Stimulated activated CD8-positive, alpha-beta memory T cell treated with anti-CD3 and anti-CD28 coated beads, Interleukin-7, amount 100 ng/mL, for 24 hours (primary cell): ENCODE measurements at places on chromosomes 3 and 15.

DNA sequence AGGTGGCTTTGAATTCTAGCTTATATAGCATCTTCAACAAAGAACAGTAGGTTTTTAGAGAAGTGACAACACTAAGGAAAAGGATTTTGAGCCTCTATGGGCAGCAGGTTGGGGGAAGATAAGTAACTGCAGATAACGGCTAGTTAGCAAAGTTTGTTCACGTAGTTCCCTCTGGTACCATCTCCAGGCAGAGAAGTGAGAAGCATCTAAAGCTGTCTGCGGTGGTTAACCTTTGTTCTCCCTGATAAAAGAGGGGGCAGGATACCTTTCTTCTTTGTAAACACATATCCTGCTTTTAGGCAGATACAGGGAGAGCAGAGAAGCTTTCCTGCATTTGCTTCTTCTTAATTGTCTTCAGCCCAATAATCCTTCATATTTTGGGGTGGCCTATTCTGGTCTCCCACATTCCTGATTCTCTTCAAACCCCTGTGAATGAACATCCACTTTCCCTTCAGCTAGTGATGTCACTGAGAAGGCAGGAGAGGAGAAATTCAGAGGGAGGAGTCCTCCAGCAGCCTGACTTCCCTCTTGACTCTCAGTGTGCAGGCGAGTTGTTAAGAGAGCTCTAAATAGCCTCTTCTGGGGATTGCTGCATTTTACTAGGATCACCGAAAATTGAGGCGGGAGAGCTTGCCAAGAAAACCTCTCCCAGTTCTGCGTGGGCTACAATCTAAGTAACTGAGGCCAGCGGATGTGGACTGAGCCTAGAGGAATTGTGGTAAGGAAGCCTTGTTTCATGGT is 393.7 kb upstream of the C2CD4B start:
- no peak for DNase-seq

GRCh38 chr15:51195459-51195858 is 100.8 kb upstream of the TNFAIP8L3 start:
- DNase-seq, result no peak

DNA sequence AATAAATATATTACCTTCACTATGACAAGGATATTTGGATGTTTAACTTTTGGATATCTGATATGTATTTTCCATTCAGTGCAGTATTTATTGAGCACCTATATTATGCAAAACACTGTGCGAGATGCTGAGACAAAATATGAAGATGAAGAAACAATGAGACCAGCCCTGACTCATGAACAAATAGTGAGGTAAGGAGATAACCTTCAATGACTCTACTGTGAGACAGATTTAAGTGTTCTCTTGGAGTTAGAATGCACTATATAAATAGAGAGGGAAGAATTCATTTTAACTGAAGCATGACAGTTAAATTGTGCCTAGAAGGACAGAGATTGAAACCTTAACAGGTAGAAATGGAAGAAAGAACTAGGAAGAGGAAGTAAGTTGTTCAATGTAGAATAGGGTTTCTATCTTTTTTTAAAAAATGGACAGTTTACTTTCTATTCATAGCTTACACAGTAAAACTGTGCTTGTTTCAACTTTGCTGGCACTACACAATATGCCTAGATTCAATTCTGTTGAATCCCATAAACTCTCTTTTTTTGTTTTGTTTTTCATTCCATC is 124.2 kb downstream of the ZBTB20 start:
- DNase-seq, result no peak

DNA sequence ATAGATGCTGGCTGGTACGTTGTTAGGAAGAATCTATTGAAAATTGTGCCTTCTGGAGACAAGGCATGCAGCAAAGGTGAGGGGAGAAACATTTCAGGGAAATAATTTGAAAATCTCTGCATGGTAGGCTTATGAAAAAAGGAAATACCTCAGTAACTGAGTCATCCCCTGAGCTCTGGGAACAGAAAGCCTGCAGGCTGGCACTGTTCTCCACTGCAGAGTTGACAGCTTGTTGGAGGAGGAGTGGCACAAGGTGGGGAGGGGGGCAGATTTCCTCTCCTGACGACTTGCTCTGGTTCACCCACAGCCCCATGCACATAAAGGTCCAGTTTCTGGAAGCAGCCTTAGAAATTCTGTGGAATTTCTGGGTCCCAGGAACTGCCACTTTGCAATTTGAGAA is 179.4 kb downstream of the ABHD5 start:
- DNase-seq, result no peak

DNA sequence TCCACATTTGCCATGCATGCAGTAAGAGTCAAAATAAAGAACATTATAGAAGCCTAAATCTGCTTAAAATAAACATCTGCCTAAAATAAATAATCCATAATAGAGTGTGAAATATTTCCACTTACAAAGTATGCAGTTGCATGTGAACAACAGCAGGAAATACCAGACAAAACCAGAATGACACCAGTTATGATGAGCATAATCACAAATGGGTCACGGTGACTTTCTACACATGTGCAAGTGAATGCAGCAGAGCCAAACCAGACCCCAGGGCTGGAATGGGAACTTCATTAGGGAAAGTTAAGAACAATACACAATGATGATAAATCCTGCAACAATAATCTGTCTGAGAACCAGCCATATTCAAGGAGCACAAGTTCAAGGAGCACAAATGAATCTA is 615.5 kb downstream of the ROBO2 start:
- DNase-seq, result no peak

DNA sequence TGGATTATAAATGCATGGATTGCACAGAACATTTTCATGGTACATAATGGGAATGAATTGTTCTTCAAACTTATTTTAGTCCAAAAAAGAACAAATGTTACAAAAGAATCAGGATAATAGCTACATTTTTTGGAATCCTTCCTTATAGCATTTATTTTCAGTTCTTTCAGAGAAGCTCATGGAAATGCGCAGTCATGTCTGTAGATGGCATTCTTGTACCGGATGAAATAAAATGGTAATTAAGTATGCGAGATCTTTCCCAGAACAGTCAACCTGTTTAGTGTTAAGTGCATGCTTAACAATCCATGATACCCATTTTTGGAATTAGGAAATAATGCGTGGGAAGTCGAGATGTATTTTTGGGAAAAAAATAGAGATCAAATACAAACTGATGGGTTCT is 38.2 kb upstream of the GOLGA8B start:
- no peak for DNase-seq

DNA sequence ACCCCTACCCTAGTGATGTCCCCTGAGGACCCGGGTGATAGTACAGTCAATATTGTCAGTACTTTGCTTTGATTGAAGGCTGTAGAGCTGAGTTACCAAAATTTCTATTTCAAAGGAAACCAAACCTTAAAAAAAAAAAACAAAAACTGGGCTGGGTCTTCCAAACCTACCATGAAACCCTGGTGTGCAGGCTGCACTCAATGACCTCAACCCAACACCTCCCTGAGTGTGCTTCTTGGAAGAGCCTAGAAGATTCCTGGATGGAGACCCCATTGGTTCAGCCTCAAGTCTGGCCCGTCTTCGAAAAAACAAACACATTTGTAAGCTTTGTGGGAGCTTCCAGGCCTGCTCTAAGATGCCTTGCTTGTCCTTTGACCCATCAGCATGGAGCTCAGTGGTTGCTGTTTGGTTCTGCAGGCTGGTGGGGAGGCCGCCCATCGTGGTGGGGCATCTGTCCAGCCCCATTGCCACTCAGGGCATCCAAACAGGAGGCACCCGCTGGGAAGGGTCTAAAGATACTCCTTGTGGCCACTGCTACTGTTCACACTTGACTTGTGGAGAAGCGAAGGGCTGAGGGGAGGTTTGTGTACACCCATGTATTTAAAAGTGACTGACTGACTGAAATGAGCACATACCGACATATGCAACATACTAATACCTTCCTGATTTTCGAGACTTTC is 32.2 kb downstream of the CRTAP start:
- DNase-seq, result no peak

GRCh38 chr3:119098619-119099222 is 47.2 kb upstream of the TEX55 start:
- DNase-seq, result no peak

GRCh38 chr3:50415061-50415460 is 55.7 kb upstream of the TMEM115 start:
- DNase-seq, result no peak

- DNase-seq, result no peak
Measured at GRCh38 chr3:99929745-99930139, 112.1 kb downstream of the CMSS1 start.

DNA sequence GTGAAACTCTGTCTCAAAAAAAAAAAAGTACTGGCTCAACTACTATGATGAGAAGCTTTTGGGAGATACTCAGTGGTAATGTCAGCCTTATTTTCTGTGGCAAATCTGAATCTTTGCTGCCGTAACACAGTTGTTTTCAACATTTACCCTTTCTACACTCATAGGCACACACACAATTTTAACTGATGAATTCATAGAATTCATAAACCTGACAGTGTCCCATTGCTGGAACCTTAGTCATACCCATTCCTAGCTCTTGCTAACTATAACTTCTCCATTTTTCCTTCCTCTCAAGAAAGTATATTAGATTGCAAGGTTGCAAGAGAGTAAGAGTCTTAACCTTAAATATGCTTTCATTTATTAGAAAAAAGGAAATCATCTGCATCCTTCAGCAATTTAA is 496.6 kb downstream of the FHIT start:
- DNase-seq, result no peak

GRCh38 chr3:132001036-132001435 is 33.8 kb downstream of the CPNE4 start:
- DNase-seq, result no peak

- peak; percentile 33 for DNase-seq
Measured at GRCh38 chr3:36843065-36844051, 79.0 kb upstream of the DCLK3 start.

GRCh38 chr15:71392861-71393283 is 277.6 kb downstream of the THSD4 start:
- no peak for DNase-seq

DNA sequence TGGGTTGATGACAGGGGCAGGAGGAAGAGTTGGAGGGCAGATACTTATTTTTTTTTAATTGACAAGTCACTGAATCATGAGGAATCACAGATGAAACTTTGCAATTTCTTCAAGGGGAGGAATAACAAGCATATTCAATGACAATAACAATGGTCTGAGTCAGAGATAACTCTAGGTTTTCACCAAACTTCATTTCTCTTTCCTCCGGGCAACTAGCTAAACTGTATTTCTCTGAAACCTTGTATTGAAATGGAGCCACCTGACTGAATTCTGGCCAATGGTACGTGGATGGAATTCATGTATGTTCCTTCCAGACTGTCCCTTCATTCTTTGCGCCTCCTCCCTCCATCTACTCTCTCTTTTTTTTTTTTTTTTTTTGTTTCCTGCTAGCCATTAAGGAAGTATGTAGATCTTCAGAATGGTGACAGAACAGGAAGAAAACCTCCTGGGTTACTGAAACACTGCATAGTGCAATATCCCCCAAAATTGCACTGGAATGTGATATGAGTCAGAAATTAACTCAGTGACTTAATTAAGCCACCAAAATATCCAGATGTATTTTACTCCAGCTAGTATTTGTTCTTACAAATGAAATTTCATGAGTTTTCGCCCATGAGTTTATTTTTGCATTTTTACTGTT is 495.4 kb downstream of the OTOL1 start:
- no peak for DNase-seq

GRCh38 chr3:195729476-195730251 is 8.9 kb downstream of the MUC20 start:
- DNase-seq, result no peak

GRCh38 chr3:32237670-32238452 is 619 bp upstream of the CMTM8 start:
- no peak for DNase-seq

GRCh38 chr3:186514296-186515002 is 29.7 kb downstream of the CRYGS start:
- no peak for DNase-seq

GRCh38 chr3:55540579-55540978 is 53.5 kb upstream of the WNT5A start:
- DNase-seq, result no peak

- no peak for DNase-seq
Measured at GRCh38 chr15:97955529-97955928, 5.0 kb upstream of the ARRDC4 start.

DNA sequence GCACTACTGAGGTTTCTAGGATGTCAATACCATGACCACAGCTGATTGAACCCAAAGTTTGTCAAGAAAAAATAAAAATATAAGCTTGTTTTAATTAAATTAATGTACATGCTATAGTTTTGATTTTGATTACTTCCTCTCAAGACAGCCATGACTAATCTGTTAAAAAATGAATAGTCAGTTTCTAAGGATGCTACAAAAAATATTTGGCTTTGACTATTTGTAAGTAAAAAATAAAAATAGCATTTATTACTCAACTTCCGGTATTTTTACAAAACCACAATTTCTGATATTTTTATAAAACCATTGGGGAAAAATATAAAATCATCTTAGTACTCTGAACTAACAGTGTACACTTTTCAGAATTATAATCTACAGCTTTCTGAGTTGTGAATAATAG is 12.1 kb upstream of the TEX9 start:
- no peak for DNase-seq

GRCh38 chr3:118863731-118864322 is 170.8 kb downstream of the IGSF11 start:
- no peak for DNase-seq

DNA sequence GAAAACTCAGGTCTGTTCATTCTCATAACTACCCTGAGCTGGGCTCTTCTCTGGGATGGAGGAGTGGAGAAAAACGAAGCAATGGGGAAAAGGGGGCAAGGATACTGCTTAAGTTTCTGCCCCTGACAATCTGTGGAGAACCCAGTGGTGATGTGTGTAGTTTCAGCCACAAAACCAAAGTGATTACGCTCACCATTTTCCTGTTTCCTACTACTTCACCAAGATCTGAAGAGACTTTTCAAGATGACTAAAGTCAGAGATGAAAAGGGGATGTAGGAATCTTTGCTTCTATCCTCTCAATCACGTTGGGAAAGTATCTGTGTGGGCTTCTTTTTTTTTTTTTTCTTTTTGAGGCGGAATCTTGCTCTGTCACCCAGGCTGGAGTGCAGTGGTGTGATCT is 8.3 kb upstream of the UBE2E1 start:
- DNase-seq, result no peak

DNA sequence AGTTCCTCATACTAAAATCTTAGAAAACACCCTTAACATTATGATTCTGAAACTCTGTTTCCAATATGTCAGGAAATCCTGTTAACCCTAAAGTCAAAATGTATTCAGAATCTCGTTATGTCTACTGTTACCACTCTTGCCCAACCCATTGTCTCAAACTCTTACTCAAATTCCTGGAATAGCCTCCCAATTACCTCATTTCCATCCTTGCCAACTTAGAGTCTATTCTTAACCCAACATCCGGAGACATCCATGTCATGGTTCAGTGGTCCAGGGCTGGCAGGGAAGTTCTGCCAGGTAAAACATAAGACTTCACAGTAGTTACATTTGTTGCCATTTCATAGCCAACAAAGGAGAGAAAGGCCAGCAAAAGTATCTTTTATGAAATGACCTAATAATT is 593.9 kb downstream of the PYDC2 start:
- DNase-seq, result no peak

- DNase-seq, result no peak
Measured at GRCh38 chr3:45596290-45596791, 1.8 kb downstream of the LIMD1 start.

GRCh38 chr15:52438047-52438446 is 90.6 kb downstream of the MYO5A start:
- DNase-seq, result no peak

- no peak for DNase-seq
Measured at GRCh38 chr3:50162034-50162883, 7.1 kb downstream of the SEMA3F start.
